ENCODE measurements at places on chromosomes 7 and 10. TPM values are rescaled to one million over a fixed set of nuclear protein-coding genes. Genes with fewer than 3 reads are reported as not detected.

The NPFFR1 gene
- not detected for total RNA-seq

The C10orf105 gene
- under 0.01 TPM for total RNA-seq

The MYPN gene
- total RNA-seq: 12.5 TPM

The LIPK gene
- not detected for total RNA-seq

The SRRM3 gene
- total RNA-seq: 0.18 TPM

DNA sequence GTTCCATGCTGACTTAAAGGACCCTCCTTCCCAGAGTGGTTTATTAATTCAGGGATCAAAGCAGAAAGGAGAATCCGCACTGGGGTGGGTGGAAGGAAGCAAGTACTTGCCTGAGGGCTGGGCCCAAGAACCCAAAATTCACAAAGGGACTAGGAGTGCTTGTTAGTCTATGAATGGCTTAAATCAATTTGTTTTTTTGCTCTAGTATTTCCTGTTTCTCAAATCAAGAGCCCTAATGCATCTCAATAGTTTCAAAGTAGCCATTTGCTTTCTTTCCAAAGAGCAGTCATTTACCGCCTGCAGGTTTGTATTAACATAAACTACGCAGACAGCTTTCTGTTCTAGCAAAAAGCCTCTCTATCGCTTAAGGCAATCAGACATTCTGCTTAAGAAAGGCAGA is 44.2 kb upstream of the SLC35G1 start:
- peaks cover 22% of the 10 kb centered on the region for H3K27me3 ChIP-seq
- H3K27ac ChIP-seq: no peak overlapping the region
- no peaks in the 10 kb centered on the region for H3K4me1 ChIP-seq
- no peaks in the 10 kb centered on the region for H3K36me3 ChIP-seq
- H3K4me3 ChIP-seq: no peak overlapping the region

- H3K4me1 ChIP-seq: peaks cover 3% of the 10 kb centered on the region
- H3K27me3 ChIP-seq: no peaks in the 10 kb centered on the region
- DNase-seq: no peak
- H3K36me3 ChIP-seq: no peaks in the 10 kb centered on the region
- H3K27ac ChIP-seq: no peak overlapping the region
These were observed 4.0 kb downstream of the CREM start for GRCh38 chr10:35130663-35131062.

- no peaks in the 10 kb centered on the region for H3K36me3 ChIP-seq
- H3K27ac ChIP-seq: peak overlapping the region; percentile 29
- no peak for DNase-seq
- peaks cover 30% of the 10 kb centered on the region for H3K4me1 ChIP-seq
- no peaks in the 10 kb centered on the region for H3K27me3 ChIP-seq
These were observed 41.6 kb downstream of the HK1 start for GRCh38 chr10:69319841-69320316.

- no peak overlapping the region for H3K27ac ChIP-seq
- H3K4me3 ChIP-seq: no peak overlapping the region
- H3K36me3 ChIP-seq: no peaks in the 10 kb centered on the region
- DNase-seq: no peak
- H3K27me3 ChIP-seq: no peaks in the 10 kb centered on the region
These were observed 104.7 kb upstream of the IL6 start for GRCh38 chr7:22622116-22622785.

The FHIP2A gene
- total RNA-seq: 21.7 TPM

DNA sequence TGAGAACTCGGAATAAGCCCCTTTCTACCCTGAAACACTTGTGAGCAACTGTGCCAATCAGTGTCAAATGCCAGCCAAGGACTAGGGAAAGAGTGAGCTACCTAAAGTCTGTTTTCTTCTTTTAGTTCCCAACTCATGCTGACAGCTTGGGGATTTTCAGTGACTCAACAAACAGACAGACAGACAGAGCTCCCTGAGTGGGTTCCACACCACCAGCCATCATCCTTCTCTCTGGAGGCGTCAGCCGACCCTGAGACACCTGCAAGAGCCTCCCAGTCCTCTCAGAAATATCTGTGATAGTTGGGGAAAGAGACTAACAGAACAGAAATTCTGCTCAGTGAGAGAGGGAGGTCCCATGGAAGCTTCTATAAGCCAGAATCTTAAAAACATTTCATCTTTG is 49.5 kb downstream of the GATA3 start:
- H3K4me1 ChIP-seq: no peaks in the 10 kb centered on the region
- DNase-seq: no peak
- no peak overlapping the region for H3K4me3 ChIP-seq
- no peak overlapping the region for H3K27ac ChIP-seq

The GBX1 gene
- total RNA-seq: not detected

DNA sequence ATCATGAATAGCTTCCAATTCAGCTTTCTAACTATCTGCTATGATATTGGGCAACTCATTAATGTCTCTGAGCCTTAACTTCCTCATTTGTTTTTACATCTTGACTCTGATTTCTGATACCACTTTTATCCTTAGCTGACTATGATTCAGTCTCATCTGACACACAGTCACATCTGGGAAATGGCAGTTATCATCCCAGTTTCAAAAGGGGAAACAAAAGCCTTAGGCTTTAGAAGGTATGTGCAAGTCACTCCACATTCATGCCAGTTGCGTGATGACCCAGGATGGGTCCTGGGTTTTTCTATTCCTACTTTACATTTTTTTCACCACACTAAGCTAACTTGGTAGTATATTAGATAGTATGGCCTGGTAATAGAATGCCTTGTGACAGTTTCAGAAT is 12.7 kb downstream of the SCIN start:
- no peaks in the 10 kb centered on the region for H3K36me3 ChIP-seq
- H3K27me3 ChIP-seq: peaks cover 3% of the 10 kb centered on the region
- no peak for DNase-seq
- H3K4me3 ChIP-seq: no peak overlapping the region
- no peaks in the 10 kb centered on the region for H3K4me1 ChIP-seq

The SEPTIN7 gene
- 239 TPM for total RNA-seq

Measured in IMR-90 (cell line).